Nephron progenitor cell (in vitro differentiated cells): ENCODE measurements at places on chromosomes 6 and 20.

DNA sequence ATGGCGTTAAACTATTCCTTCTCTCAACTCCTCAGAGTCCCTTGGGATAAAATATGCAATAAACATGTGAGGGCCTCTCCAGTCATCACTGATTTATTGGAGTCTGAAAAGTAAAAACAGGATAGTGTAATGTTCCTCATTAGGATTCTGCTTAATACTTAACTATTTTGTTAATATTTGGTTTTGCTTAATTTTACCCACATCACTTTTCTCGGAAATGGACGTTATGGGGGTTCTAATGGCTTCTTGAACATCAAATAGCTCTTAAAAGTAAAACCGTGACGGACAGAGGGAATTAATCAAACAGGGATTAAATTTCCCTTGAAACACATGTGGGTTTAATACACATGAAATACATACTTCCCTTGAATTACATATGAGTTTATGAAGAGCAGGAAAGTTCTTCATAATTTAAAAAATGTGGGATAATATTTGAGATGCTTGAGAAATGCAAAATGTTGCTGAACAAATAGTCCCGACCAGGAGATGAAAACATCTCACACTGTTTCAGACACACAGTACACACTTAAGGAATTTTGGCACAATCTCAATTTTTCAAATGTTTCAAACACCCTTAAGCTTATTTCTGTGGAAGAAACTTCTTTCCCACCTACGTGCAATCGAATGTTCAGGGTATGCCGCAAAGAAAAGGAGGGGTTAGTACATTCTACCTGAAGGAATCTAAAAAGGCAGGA lies 38.4 kb upstream of the EIF2S2 start:
- DNase-seq = no peak

DNA sequence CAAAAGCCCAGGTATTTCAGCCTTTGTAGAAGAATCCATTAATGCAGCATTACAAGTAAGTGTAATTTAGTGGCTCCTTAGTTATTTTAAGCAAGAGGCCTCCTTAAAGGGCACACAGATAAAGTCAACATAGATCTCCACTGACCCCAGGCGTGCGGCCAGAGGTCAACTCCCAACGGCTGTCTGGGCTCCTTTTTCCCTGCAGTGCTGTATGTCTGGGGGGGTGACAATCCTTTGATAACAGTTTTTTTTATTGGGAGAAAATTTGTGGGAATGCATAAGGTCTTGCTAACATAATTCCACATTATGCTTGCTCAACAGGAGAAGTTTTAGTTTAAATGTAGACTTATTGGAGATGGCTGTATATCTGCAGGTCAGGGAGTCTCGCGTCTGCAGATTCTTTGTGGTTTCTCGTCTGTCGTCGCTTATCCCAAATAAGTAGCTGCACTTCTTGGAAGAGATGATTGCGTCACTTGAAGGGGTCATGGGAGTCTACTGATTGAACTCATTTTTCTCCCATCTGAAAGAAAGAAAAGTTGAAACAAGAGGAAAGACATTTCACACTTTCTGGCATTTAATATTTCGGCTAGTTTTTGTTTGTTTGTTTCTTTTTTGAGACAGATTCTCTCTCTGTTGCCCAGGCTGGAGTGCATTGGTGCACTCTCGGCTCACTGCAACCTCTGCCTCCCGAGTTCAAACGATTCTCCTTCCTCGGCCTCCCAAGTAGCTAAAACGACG lies 151.7 kb upstream of the AKAP12 start:
- DNase-seq = peak; percentile 46

DNA sequence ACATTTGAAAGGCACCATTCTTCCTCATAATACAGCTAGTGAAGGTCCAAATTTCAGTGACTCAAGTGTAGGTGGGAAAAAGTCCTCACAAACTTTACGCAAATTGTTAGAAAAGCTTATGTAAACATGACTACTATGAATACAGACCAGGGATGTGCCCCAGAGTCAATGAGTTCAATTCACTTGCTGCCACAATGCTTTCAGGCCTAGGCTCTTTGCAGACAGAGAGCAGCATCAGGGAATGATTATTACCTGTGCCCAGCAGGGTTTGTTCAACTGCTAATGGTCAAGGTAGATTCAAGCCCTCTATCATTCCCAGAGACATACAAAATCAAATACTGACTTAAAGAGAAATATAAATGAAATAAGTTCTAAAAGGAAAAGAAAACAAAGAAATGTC lies 84.0 kb downstream of the LAMA2 start:
- DNase-seq = no peak

- DNase-seq = no peak
Measured at GRCh38 chr6:96963809-96964208, 39.3 kb downstream of the KLHL32 start.

GRCh38 chr20:37723668-37724067 lies 29.8 kb downstream of the CTNNBL1 start:
- DNase-seq = no peak

DNA sequence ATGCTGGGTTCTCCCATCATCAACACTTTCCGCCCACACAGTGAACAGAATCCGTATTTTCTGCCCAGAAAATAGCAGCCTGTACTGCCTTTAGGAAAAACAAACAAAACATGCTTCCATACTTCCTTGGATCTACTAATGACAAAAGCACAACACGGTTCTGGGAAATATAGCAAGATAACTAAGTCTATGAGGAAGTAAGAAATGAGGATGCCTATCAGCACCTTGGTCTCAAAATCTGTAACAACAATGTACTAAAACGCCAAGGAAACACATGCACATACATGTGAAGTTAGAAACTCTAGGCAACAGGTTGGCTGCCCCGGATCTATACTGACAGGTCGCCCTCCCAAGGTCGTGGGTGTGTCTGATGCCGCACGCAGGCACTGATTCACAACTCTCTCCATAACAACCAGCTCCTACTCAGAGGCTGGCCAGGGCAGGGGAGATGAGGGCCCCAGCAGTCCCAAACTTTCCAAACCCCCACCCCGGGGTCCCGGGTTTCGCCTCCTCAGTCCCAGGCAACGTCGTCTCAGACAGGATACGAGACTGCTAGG lies 710 bp downstream of the BTBD9 start:
- DNase-seq = peak; percentile 36

DNA sequence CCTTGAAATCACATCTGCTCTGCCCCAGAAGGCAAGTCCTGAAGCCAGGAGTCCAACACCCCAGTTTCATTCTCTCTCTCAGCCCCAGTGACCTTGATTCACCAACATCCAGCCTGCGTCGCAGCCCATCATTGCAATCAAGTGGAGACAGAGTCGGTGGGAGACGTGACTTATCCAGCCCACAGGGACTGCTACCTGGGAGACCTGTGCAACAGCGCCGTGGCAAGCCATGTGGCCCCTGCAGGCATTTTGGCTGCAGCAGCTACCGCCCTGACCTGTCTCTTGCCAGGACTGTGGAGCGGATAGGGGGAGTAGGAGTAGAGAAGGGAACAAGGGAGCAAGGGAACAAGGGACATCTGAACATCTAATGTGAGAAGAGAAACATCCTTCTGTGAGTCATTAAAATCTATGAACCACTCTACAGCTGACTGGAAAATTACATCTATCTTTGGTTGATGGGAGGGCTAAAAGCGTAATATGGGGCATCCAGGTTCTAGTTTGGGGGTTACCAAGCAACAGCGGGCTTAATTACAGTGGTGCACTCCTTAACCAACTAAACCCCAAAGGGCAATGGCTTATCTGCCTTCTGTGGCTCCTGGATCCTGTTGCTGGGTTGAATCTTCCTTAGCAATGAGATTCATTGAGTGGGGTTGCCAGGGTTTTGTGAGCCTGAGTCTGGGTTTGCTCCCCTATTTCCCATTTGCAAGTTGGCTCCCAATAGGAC lies 2.5 kb downstream of the LY6G6D start:
- peak; percentile 29 for DNase-seq

DNA sequence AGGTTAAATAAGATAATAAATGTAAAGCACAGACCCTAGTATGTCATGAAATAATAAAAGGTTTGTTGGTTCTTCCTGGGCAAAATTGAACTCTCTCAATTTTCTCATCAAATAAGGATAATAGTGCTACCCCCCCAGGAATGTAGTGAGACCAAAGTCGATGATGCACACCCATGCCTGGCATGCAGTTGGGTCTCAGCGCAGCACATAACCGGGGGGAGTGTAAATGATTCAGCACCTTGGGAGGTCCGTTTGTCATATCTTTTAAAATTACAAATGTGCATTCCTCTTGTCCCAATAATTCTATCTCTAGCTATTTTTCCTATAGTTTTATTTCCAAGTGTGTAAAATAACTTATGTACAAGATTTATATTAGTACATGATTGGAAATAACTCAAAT lies 31.3 kb upstream of the CCDC167 start:
- no peak for DNase-seq

GRCh38 chr20:19241440-19241839 lies 29.0 kb downstream of the SLC24A3 start:
- no peak for DNase-seq

- DNase-seq = no peak
Measured at GRCh38 chr6:8017276-8017701, 46.9 kb downstream of the BLOC1S5 start.

GRCh38 chr6:39948199-39948791 lies 14.0 kb upstream of the MOCS1 start:
- DNase-seq = no peak

- no peak for DNase-seq
Measured at GRCh38 chr6:41028561-41029412, 10.2 kb downstream of the UNC5CL start.

DNA sequence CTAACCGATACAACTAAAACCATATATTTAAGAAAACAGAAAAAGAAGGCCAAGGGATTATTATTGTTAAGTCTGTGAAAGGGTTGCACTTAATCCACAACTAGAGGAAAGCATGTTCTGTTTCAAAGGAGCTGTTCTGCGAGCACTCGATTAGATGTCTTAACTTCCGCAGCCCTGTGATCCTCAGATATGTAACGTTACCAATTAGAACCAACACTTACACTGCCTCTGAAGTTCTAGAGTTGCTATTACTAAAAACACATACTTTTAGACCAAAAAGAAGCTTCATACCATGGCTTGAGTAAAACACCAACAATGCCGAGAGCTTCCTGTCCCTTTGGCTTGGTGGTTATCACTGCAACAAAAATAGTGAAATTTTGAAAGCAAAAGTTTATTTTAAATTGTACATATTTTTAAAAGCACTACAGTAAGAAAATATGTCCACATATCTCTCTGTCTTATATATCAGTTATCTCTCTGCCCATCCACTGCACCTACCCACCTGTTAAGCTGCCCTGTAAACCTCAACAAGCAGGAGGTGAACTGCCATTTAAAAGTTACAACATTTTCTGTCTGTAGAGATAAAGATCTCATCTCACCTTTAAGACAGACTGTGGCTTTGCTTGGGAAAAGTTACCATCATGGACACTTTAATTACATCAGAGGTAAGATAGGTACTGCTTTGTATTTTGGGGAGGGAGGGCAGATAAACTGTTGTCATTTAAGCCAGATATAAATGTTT lies 7.1 kb upstream of the DUSP22 start:
- DNase-seq = no peak

DNA sequence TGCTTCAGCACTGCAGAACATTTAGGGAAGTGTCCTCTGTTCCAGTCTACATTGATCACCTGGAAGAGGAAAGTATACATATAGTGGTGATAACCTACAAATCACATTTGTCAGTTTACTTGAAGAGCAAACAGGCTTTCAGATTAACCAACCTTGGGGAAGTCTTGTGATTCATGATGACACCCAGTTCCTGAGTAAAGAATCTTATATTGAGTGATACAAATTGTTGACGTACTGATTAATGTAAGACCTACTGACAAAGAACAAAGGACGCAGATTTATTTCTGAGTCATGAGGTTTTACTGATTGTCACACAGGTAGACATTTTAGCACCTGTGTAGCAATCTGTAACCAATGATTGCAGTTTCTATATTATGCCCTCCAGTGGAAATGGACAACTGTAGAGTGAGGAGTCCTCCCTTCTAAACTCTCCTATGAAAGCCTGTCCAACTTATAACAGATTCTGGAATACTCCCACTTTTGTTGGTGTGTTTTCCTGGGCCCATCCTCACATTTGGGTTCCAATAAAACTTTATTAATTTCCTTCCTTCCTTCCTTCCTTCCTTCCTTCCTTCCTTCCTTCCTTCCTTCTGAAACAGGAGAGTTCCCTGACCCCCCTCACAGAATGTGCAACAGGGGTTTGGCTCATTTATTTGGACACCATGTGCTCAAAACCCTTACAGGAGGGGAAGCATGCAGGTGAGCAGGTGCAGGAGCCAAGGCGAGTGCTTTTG lies 113.5 kb downstream of the SLC35B3 start:
- no peak for DNase-seq

DNA sequence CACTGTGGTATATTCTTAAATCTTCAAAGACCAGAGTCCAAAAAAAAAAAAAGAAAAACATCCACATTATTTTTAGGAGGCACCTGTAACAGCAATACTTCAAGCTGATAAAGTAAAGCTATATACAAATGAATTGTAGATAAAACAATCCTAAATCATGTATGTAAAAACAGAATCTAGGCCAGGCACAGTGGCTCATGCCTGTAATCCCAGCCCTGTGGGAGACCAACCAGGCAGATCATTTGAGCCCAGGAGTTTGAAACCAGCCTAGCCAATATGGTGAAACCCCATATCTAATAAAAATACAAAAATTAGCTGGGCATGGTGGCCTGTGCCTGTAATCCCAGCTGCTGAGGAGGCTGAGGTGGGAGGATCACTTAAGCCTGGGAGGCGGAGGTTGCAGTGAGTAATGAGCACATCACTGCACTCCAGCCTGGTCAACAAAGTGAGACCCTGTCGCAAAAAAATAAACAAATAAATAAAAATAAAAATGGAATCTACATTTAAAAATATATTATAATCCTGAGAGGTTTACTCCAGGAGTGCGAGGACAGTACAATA lies 7.3 kb downstream of the NAPB start:
- DNase-seq = no peak

DNA sequence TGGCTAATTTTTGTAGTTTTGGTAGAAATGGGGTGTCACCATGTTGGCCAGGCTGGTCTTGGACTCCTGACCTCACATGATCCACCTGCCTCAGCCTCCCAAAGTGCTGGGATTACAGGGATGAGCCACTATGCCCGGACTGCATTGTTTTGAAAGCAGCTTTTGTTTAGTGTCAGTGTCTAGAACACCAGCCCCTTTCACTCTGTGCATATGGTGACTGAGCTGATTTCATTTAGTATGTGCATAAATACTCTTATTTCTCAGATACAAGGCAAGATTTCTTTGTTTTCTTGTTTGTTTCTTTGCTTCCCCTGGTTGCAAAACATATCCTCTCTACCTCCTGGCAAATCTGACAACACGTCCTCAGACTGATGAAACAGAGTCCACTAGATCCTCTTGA lies 152.8 kb upstream of the CHD6 start:
- no peak for DNase-seq

- no peak for DNase-seq
Measured at GRCh38 chr6:11174242-11174611, 58.2 kb downstream of the NEDD9 start.

GRCh38 chr6:1616701-1617463 lies 7.2 kb downstream of the FOXC1 start:
- DNase-seq = no peak

GRCh38 chr6:26556263-26557070 lies 18.3 kb downstream of the HMGN4 start:
- peak; percentile 67 for DNase-seq

GRCh38 chr6:104682722-104683643 lies 176.7 kb downstream of the HACE1 start:
- peak; percentile 69 for DNase-seq

GRCh38 chr6:138036111-138036510 lies 71.1 kb downstream of the PERP start:
- no peak for DNase-seq
